ENCODE measurements at places on chromosomes 16 and 17.

GRCh38 chr17:56583772-56584171, 9.7 kb upstream of the NOG start:
- DNase-seq, result no peak

DNA sequence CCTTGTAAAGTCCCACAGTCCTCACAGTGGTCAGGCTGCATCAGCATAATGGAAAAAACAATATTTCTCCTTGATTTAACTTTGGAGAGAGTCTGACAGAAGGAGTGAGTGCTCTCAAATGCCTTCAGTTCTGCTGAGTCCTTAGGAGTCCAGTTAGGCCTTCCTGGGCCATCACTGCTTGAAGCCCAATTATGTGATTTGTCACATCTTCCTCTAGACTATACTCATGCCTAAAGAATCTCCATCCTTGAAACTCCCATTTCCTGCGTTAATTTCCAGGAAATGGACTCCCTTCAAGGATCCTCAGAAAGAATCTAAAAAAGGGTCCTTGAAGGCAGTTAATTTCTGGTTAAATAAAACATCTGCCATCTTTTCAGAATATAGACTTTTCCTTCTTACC, 52.8 kb downstream of the SLFN5 start:
- DNase-seq, result no peak

- DNase-seq, result no peak
Observed at GRCh38 chr17:48503747-48504146, 27.1 kb downstream of the HOXB1 start.

DNA sequence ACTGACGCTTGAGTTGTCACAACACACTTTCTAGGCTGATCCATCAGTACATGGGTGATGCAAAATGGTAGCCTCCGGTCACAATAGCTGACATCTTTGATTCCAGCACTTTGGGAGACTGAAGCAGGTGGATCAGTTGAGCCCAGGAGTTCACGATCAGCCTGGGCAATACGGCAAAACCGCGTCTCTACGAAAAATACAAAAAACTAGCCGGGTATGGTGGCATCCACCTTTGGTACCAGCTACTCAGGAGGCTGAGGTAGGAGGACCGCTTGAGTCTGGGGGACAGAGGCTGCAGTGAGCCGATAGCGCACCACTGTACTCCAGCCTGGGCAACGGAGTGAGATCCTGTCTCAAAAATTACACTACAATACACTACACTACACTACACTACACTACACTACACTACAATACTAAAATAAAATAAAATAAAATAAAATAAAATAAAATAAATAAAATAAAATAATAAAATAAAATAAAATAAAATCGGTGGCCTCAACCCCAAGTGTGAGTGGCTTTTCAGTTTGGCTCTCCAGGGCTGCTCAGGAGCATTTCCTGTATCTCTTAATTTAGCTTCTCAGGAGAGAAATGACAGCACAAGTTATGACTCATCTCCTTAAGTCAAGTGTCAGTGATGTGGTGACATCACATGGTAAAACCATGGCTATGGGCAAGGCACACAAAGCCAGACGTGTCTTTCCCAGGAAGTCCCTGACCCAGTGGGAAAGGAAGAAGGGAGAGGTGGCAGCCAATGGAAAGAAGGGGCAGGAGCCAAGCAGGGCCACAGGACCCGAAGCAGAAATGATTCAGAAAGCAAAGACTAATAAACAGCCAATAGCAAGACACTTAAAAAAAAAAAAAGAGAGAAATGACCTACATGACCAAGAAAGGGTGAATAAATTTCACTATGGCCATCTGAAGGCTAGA, 75.3 kb upstream of the TBC1D3K start:
- DNase-seq, result no peak

DNA sequence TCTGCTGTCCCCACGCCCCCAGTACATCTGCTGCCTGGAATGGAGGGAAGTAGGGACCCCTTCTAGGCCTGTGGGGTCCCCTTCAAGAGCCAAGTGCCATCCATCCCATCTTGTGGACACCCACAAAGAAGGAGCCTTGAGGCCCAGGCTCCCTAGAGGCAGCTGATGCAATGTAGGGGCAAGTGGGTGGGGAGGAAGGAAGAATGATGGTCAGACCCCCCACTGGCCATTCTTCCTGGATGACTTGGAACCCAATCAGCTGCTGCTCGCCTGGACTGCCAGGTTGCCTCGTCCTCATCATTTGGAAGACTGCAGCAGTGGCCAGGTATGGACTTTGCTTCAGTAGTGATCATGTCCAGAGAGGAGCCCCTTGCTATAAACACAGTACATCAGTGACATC, 48.9 kb downstream of the SMPD3 start:
- DNase-seq, result no peak

GRCh38 chr17:3685174-3685573, 10.8 kb downstream of the P2RX5 start:
- no peak for DNase-seq

DNA sequence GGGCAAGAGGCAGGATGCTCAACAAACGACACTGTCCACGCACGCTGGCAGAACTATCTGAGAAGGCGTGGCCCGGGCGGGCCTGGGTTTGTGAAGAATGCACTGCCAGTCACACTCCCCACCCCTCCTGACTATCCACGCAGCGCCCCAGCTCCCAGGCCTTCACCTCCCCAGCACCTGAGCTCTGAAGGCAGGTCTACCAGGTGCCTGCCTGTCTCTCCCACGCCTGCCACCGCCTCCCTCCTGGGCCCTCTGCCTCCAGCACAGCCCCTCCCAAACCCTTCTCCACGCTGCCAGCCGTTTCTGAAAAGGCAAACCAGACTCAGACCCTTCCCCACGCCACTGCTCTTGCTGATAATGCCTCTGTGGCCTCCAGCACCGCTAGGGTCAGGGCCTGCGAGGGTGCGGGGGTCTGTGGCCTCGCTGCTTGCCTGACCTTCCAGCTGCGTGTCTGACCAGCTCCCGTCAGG, 11.6 kb downstream of the MYBBP1A start:
- no peak for DNase-seq

DNA sequence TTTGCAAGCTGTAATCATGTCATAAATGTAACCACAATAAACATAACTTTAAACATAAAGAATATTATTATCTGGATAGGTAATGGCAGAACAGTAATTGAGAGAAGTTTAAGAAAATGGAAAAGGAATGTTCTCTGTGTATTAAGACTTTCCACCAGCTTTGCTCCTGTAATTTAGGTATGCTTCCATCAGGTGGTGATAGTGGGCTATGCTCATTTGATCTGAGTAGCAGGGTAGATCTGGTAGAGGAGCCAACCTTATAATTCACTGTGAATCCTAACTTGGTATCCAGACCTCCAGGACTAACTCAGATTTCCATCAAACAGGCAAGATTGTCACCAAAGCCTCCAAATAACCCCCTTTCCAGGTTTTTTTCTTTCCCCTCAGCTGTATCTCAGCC, 137.9 kb upstream of the ZKSCAN2 start:
- no peak for DNase-seq

GRCh38 chr17:61201211-61201610, 198.4 kb upstream of the TBX2 start:
- DNase-seq, result no peak

DNA sequence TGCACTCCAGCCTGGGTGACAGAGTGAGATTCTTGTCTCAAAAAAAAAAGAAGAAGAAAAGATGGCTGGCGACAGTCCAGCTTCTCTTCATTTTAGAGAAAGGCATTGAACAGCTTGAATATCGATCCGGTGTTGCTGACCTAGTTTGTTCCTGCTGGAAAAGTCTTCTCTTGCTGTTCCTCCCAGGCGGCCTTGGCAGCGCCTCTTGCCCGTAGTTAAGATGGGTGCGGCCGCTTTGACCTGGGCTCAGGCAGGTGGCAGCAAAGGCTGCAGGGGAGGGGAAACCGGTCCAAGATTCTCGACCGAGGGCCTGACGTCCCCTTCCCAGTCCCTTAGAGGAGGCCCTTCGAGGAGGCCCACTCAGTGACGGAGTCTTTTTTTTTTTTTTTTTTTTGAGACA, 3.8 kb upstream of the ZNF764 start:
- no peak for DNase-seq

GRCh38 chr17:40980596-40980995, 3.5 kb downstream of the KRT40 start:
- DNase-seq, result no peak

GRCh38 chr16:68214726-68215125, 21.2 kb downstream of the ESRP2 start:
- DNase-seq, result no peak

- DNase-seq, result no peak
Observed at GRCh38 chr17:82015311-82015971, 7.2 kb downstream of the CENPX start.

GRCh38 chr16:1134776-1135458, 18.0 kb upstream of the CACNA1H start:
- DNase-seq, result no peak

GRCh38 chr17:40399185-40399584, 18.5 kb downstream of the TOP2A start:
- DNase-seq, result no peak

- no peak for DNase-seq
Observed at GRCh38 chr16:69133373-69133954, 1.0 kb downstream of the UTP4 start.

GRCh38 chr17:1060991-1061390, 64.1 kb downstream of the TIMM22 start:
- DNase-seq, result no peak

GRCh38 chr16:2482708-2483534, 8.0 kb downstream of the TBC1D24 start:
- DNase-seq, result no peak

GRCh38 chr17:39553341-39553945, 54.3 kb downstream of the NEUROD2 start:
- DNase-seq, result no peak

DNA sequence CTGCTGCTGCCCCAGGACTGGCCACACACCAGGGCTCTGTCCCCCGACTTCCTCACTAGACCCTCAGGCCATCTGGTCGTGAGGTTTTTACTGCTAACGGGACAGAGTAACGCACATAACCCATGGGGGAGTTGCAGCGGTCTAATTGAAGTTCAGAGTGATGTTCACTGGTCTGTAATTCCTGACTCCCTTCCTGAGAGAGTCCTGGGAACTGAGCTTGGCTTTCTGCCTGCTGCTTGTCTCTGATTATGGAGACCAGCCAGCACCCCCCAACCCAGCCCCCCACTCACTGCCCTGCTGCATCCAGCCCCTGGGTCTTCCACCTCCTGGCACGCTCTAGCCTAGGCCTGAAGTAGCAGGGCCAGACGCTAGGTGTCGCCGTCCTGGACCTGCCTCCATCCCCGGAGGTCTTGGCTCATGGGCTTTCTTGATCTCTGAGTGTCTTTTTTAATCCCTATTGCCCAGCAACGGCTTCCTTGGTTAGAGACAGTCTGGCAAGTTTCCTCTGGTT, 192.9 kb downstream of the CCDC182 start:
- DNase-seq, result peak; percentile 18

- no peak for DNase-seq
Observed at GRCh38 chr17:51050291-51051033, 70.2 kb downstream of the SPAG9 start.

- no peak for DNase-seq
Observed at GRCh38 chr17:57556320-57556719, 188.8 kb downstream of the CCDC182 start.

DNA sequence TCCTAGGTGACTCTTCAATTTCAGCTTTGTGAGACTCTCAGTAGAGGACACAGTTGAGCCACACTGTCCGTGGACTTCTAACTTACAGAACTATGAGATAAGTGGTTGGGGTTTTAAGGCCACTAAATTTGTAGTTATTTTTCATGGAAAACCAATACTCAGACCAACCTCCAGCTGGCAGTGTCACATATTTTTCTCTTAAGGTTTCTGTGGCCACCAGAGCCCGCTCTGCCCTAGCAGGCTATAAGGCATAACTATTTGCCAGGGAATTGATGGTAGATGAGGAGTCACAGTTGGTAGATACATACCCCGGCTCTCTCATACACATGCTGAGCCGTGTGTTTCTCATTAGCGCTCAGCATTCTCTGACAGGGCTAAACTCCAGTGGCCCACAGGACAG, 336.8 kb upstream of the MON1B start:
- DNase-seq, result no peak

- DNase-seq, result no peak
Observed at GRCh38 chr17:37769050-37769449, 24.2 kb upstream of the HNF1B start.

DNA sequence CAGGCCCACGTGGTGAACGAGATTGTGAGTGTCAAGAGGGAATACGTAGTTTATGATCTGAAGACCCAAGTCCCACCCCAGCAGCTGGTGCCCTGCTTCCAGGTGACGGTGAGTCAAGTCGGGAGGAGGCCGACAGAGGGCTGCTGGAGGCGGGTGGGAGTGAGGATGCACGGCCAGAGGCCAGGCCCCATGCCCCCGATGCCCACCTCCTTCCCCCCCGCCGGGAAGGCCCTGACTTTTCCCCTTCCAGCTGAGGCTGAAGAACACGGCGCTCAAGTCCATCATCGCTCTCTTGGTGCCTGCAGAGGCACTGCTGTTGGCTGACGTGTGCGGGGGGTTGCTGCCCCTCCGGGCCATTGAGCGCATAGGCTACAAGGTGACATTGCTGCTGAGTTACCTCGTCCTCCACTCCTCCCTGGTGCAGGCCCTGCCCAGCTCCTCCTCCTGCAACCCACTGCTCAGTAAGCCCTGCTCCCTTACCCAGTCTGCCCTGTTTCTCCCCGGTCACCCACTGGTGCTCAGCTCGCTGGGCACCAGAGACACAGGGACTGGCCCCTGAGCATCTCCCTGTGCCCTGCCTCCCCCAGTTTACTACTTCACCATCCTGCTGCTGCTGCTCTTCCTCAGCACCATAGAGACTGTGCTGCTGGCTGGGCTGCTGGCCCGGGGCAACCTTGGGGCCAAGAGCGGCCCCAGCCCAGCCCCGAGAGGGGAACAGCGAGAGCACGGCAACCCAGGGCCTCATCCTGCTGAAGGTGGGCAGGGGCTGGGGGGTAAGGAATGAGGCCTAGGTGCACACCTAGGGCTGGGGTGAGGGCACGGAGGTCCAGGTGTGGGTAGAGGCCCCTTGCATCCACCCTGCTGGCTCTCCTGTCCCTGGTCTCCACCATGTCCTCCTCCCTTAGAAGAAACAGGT, 2.6 kb downstream of the ZACN start:
- DNase-seq, result no peak

DNA sequence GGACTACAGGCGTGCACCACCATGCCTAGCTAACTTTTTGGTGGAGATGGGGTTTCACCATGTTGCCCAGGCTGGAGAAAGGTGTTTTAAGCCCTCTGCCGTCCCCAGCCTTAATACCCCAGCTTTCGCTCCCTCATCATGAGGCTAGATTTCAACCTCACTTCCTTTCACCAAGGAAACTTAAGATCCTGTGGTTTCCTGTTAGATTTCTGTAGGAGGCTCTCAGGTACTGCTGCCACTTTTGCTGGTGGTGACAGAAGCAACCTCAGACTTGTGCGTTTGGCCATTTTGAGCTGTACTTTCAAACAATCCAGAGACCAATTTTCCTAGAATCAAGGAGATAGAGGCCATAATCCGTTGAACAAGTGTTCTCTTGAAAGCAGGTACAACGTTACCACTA, 36.2 kb downstream of the MPHOSPH6 start:
- DNase-seq, result no peak

- no peak for DNase-seq
Observed at GRCh38 chr16:67948015-67948414, 4.1 kb upstream of the LCAT start.

DNA sequence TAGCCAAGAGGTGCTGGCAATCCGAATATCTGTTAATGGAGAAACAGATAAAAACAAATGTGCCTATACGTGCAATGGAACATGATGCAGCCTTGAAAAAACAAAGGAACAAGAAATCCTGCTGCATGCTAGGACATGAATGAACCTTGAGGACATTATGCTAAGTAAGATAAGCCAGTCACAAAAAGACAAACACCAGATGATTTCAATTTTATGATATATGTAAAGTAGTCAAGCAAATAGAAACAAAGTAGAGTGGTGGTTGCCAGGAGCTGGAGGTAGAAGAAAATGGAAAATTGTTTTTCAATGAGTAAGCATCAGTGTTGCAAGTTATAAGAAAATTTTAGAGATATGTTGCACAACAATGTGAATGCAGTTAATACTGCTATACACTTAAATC, 409.7 kb upstream of the CDH8 start:
- DNase-seq, result no peak

Measured in activated naive CD4-positive, alpha-beta T cell treated with anti-CD3 and anti-CD28 coated beads, Interleukin-2, amount 50 U/mL, for 16 hours (primary cell).